ENCODE measurements at places on chromosomes 5 and 9.

DNA sequence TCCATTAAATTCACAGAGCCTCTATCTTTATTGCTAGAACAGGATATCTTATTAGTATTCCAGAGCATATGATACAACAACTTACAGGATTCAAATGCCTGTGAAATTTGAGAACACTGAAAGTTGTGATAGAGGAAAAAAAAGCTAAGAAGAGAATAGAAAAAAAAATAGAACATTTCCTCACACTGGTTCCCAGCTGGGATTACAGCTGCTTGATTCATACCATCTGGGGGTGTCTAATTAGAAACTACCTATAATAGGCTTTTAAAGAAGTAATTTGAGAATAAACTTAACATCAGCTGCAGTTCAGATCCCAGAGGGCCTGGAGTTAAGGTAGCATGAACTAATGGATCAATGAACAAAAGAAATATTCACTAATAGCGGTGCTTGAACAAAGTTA lies 922.0 kb downstream of the CDH12 start:
- peak; percentile 74 for DNase-seq

GRCh38 chr5:96863114-96863513 lies 13.2 kb upstream of the ERAP2 start:
- DNase-seq: no peak

DNA sequence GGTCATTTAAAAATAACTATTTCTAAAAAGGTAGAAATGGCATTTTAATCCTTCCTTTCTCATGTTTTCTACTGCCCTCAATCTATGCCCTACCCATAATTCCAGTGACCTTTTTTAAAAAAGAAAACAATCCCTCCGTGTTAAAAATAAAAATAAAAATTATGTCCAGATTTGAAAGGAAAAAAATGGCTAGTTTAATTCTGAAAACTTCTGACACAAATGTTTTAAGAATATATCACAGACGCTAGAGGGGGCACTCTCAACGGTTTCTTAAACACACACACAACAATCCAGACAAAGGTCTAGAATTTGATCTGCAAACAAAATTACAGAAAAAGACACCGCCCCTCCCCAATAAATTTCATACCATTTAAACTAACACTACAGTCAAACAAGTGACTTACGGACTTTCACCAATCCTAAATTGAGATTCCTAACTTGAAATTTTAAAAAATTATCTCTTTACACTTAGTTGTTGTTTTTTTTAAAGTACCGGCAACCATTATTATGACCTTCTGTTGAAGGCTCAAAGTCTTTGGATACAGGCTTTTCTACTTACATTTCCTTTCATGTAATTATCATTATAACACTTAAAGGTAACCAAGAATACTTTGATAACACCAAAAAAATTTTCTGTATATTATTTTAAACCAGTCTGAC lies 38.2 kb downstream of the CLINT1 start:
- DNase-seq: no peak

- no peak for DNase-seq
Observed at GRCh38 chr5:174356536-174356935, 311.0 kb downstream of the NSG2 start.

GRCh38 chr5:11177999-11178711 lies 417.1 kb upstream of the DAP start:
- no peak for DNase-seq

- no peak for DNase-seq
Observed at GRCh38 chr9:7088611-7089010, 330.8 kb downstream of the KDM4C start.

DNA sequence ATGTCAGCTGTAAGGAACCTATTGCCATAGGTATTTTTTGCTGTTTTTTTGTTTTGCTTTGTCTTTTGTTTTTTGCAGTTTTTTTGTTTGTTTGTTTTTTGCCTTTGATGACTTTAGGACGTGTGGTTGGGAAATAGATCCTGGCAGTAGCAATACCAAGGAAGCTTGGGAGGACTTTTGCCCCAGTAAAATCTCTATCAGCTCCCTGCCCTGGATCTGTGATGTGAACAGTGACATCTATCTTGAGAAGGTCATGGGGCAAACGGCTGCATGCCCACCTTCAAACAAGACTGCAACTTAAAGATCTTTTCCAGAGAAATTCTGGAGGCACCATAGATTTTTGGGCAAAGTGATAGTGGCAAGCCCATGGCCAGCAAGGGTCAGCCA lies 5.4 kb upstream of the ADRA1B start:
- no peak for DNase-seq

- DNase-seq: no peak
Observed at GRCh38 chr5:2921651-2922050, 170.2 kb upstream of the IRX2 start.

- no peak for DNase-seq
Observed at GRCh38 chr9:89813482-89813881, 208.7 kb downstream of the GADD45G start.

DNA sequence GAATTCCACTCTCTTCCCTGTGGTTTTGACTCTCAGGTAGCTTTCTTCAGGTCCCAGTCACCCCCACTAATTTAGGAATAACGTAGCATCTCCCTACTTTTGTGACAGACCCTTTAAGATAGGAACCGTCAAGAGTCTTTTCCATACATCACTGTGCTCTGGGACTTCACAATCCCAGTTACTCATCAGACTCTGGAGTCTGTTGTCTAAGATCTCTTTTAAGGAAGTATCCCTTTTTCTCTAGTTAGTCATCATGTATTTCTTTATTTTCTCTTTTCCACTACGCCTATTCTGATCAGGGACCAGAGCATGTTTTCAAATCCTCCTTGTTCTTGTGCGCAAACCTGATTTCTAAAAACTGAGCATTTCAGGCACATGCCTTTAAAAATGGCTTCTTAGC lies 143.0 kb downstream of the GOLPH3 start:
- DNase-seq: no peak

GRCh38 chr5:172868924-172869591 lies 35.0 kb downstream of the ERGIC1 start:
- no peak for DNase-seq

DNA sequence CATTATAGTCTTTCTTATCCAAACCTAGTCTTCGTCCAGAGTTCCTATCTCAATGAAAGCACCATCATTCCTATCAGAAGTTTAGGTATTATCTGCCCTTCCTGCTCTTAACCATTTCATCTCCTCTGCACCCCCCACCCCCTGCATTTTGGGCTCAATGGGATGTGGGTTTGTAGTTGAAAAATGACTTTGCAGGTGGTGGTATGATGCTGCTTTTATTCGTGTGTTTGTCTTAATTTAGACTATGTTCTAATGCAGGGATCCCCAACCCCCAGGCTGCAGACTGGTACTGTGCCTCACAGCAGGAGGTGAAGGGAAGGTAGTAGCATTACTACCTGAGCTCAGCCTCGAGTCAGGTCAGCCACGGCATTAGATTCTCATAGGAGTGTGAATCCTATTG lies 49.4 kb upstream of the ZNF608 start:
- DNase-seq: no peak

- no peak for DNase-seq
Observed at GRCh38 chr9:38126730-38127129, 57.7 kb upstream of the SHB start.

GRCh38 chr5:101664071-101664791 lies 631.9 kb downstream of the SLCO4C1 start:
- DNase-seq: no peak

DNA sequence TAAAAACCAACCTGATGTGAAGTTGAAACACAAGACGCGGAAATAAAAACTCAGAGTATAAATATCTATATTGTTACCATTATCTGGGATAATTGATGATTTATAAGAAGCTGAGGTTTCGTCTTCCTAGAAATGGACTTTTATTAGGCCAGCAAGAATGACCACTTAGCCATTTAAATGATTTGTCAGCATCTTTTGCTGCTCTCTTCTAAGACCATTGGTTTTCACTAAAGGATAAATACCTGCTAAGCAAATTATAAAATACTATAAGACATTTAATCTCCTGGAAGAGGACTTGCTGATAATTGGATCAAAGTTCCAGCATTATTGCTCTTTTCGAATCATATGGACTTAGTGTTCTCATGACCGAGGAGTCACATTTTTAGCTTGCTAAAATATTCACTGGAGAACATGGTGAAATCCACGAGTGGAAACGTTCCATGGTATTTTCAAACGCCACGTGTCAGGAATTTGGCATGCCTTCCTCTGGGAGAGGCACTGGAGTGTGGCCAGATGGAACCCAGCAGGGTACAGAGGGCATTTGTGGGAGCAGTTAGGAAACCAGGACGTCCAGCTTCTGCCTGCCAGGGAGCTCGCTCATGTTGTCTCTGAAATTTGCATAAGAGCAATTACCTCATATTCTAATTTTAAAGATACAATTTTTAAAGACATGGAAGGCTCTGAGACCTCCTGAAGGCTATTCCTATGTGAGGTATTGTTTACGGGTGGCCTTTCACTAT lies 43.1 kb downstream of the TNFAIP8 start:
- peak; percentile 51 for DNase-seq

GRCh38 chr9:14249527-14249926 lies 64.4 kb downstream of the NFIB start:
- DNase-seq: no peak
